Osteocyte (in vitro differentiated cells): ENCODE measurements at places on chromosomes 5 and 9.

GRCh38 chr5:175141421-175141820, 302.6 kb downstream of the DRD1 start:
- no peak for DNase-seq

DNA sequence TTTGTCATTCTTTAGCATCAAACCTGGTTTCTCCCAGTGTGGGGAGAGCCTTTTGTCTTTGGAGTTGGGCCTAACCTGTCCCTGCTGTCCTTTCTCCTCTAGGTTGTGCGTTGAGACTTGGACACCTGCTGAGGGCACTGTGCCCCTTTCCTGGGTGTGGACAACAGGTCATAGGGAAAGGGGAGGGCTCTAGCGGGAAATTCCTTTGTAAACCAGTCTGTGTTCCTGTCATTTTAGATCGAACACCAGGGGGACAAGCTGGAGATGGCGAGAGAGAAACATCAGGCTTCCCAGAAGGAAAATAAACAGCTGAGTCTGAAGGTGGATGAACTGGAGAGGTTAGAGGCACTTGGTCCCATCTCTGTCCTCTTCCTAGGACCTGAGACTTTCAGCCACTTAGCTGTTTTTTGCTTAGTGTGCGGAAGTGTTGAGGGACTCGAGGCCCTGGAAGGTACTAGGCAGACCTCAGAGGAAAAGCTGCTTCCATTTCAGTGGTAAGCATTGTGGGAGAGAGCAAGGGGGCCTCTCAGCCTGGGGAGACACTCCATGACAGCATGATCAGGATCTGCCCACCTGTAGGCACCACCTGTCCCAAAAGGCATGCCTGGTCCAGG, 8.6 kb upstream of the GLE1 start:
- DNase-seq = no peak

- no peak for DNase-seq
Observed at GRCh38 chr5:84227236-84227635, 157.4 kb downstream of the EDIL3 start.

GRCh38 chr5:140587495-140587894, 22.9 kb downstream of the SLC35A4 start:
- DNase-seq = no peak
